T-cell (primary cell): ENCODE measurements at places on chromosomes 3 and 15.

DNA sequence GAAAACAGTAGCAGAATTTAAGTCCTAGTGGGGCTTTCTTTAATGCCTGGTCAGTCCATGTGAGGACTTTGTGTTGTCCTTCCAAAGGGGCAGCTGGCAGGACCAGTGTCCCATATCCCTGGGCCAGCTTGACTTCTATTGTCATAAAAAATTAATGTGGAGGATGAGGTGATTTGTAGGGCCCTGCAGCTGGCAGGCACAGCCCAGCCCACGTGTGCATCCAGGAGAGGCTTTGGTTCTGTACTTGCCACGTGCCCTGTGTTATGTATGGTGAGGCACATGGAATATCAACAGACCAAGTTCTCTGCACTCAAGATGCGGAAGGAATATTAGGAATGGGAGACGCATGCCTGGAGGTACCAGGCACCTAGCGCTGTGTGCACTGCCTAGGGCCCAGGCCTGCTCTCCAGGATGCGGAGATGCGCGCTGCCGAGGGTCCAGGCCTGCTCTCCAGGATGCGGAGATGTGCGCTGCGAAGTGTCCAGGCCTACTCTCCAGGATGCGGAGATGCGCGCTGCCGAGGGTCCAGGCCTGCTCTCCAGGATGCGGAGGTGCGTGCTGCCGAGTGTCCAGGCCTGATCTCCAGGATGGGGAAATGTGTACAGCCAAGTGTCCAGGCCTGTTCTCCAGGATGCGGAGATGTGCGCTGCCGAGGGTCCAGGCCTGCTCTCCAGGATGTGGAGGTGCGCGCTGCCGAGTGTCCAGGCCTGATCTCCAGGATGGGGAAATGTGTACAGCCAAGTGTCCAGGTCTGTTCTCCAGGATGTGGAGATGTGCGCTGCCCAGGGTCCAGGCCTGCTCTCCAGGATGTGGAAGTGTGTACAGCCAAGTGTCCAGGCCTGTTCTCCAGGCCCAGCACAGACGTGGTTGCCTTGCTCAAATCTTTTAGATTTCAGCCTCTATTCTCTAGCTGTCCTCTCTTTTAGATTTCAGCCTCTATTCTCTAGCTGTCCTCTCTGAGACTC, 183.3 kb upstream of the ROPN1 start:
- no peaks in the 10 kb centered on the region for H3K36me3 ChIP-seq
- DNase-seq, result no peak
- no peaks in the 10 kb centered on the region for H3K27me3 ChIP-seq
- H3K4me3 ChIP-seq, result no peak overlapping the region
- H3K27ac ChIP-seq, result no peak overlapping the region
- no peaks in the 10 kb centered on the region for H3K4me1 ChIP-seq

- H3K27ac ChIP-seq, result no peak overlapping the region
- H3K36me3 ChIP-seq, result no peaks in the 10 kb centered on the region
- no peak for DNase-seq
- H3K4me1 ChIP-seq, result no peaks in the 10 kb centered on the region
- H3K27me3 ChIP-seq, result no peaks in the 10 kb centered on the region
These were observed 486.4 kb downstream of the FHIT start for GRCh38 chr3:60764870-60765269.

- no peaks in the 10 kb centered on the region for H3K4me1 ChIP-seq
- H3K36me3 ChIP-seq, result no peaks in the 10 kb centered on the region
- no peak for DNase-seq
- H3K27me3 ChIP-seq, result peaks cover 11% of the 10 kb centered on the region
- no peak overlapping the region for H3K4me3 ChIP-seq
These were observed 165.5 kb downstream of the FBLN2 start for GRCh38 chr3:13714251-13714916.

DNA sequence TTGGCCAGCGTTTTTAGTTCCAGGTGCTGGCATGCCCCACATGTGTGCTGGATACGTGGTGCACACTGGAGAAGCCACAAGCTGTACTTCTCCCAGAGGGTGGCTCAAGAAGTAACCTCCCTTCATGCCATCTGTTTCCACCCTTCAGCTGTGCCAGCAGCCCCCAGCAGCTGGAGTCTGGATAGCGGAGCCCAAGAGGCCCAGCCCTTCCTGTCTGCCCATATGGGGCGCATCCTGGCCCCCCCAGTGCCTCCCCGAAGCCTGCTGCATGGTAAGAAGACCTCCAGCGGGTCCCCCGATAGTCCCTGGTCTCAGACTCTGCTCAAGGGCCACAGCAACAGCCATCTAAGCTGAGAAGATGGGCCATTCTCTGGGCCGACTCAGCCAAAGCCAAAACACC, 5.8 kb upstream of the MANF start:
- DNase-seq, result no peak
- H3K4me3 ChIP-seq, result no peak overlapping the region
- H3K4me1 ChIP-seq, result peaks cover 18% of the 10 kb centered on the region

DNA sequence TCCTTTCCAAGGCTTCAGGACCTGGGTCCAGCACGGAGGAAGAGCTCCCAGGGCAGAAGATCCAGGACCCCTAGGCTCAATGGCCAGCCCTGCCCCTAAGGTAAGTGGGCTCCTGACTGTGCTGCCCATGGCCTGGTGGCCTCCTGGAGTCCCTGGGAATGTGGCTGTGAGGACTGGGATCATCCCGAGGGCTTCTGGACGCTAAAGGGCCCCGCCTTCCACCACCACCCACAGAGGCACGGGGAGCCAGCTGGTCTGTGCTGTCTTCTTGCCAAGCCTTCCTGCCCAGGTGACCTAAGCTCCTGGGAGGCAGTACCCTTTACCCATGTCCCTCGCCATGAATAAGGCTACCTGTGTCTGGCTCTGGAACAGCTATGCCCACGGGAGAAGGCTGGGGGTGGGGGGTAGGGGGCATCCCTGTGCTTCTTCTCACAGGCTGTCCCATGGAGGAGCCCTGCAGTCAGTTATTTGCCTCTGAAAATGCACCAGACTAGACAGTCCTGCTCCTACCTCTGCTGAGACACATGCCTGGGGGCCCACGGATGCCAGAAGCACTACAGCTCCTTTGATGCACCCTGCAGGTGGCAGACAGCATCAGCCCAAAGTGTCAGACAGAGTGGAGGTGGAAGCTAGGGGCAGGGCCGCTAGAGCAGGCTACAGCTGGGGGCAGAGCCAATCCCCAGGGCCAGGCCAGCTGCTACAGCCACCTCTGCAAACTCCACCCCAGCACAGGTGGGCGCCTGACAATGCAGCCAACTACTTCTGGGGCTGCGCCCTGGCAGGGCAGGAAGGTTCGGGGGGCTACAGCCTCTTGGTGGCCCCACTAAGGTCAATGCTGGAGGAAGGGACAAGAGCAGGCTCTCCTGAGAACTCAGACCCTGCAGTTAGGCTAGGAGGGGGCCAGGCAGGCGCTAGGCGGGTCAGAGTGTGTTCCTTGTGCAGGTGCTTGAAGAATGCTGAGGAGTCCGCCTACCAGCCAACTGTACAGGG, 90.9 kb downstream of the SEC22A start:
- H3K4me3 ChIP-seq, result no peak overlapping the region
- no peaks in the 10 kb centered on the region for H3K27me3 ChIP-seq
- no peak for DNase-seq

- peaks cover 29% of the 10 kb centered on the region for H3K27me3 ChIP-seq
- no peak for DNase-seq
- no peak overlapping the region for H3K4me3 ChIP-seq
- H3K4me1 ChIP-seq, result no peaks in the 10 kb centered on the region
- H3K36me3 ChIP-seq, result no peaks in the 10 kb centered on the region
- no peak overlapping the region for H3K27ac ChIP-seq
These were observed 76.6 kb downstream of the CPN2 start for GRCh38 chr3:194274424-194275085.

GRCh38 chr3:178718995-178719635, 182.9 kb downstream of the KCNMB2 start:
- H3K27me3 ChIP-seq, result no peaks in the 10 kb centered on the region
- no peak overlapping the region for H3K27ac ChIP-seq
- no peaks in the 10 kb centered on the region for H3K36me3 ChIP-seq
- H3K4me3 ChIP-seq, result no peak overlapping the region
- H3K4me1 ChIP-seq, result no peaks in the 10 kb centered on the region
- no peak for DNase-seq

DNA sequence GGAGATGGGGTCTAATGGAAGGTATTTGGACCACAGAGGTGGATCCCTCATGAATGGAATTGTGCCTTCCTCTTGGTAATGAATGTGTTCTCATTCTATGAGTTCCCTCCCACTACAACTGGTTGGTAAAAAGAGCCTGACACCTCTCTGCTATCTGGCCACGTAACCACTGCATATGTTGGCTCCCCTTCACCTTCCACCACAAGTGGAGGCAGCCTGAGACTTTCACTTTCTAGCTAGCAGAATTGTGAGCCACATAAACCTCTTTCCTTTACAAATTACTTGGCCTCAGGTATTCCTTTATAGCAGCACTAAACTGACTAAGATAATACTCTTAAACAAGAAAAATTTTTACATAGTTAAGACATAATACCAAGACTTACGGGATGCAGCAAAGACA, 155.3 kb downstream of the NR1I2 start:
- no peaks in the 10 kb centered on the region for H3K36me3 ChIP-seq
- peak overlapping the region; percentile 6 for H3K27ac ChIP-seq
- H3K4me3 ChIP-seq, result no peak overlapping the region
- H3K4me1 ChIP-seq, result peaks cover 2% of the 10 kb centered on the region
- no peaks in the 10 kb centered on the region for H3K27me3 ChIP-seq

DNA sequence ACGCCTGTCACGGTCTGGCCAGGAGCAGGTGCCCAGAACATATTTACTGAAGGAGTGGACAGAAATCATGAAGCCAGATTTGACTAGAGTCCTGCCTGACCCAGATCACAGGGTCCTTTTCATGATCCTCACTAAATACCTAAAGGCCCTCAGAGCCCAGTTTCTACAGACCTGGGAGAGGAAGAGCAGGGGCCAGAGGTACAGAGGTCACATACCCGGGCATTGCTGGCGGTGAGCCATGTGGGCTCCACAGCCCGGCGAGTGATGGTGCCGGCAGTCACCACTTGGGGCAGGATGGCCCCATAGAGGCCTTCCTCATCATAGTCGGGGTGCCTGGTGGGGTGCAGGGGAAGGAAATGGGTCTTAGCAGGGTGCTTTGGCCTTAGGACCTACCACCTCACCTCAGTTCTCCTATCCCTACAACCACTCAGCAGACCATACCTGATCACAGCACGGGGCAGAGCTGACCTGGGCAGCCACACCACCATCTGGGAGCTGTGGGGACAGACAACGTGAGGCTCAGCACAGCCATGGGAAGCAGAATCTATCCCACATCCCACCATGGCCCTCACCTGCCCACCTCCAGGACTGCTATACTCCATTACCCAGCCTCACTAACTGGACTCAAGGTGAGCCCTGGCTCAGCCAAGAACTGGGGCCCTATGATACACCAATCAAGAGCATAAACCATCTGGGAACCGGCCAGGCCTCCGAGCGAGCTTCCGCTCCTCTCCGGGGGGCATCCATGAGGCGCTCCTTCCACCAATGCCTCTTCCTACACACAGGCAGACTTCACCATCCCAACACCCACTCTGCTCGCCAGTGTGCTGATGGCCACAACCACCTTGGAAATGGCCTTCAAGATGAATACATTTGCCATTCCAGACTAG, 12.9 kb downstream of the POLG start:
- H3K4me3 ChIP-seq, result no peak overlapping the region
- H3K4me1 ChIP-seq, result no peaks in the 10 kb centered on the region
- H3K27ac ChIP-seq, result no peak overlapping the region
- H3K27me3 ChIP-seq, result no peaks in the 10 kb centered on the region

- no peaks in the 10 kb centered on the region for H3K36me3 ChIP-seq
- no peaks in the 10 kb centered on the region for H3K4me1 ChIP-seq
- H3K27ac ChIP-seq, result no peak overlapping the region
- H3K27me3 ChIP-seq, result peaks cover 4% of the 10 kb centered on the region
- no peak for DNase-seq
These were observed 57.6 kb upstream of the ABI3BP start for GRCh38 chr3:101050866-101051265.

GRCh38 chr3:130299531-130299930, 45.9 kb upstream of the COL6A5 start:
- no peak overlapping the region for H3K4me3 ChIP-seq
- H3K36me3 ChIP-seq, result no peaks in the 10 kb centered on the region
- no peak for DNase-seq
- no peak overlapping the region for H3K27ac ChIP-seq

- H3K27me3 ChIP-seq, result peaks cover 3% of the 10 kb centered on the region
- H3K4me3 ChIP-seq, result no peak overlapping the region
- no peaks in the 10 kb centered on the region for H3K36me3 ChIP-seq
- DNase-seq, result no peak
These were observed 7.1 kb downstream of the SEMA7A start for GRCh38 chr15:74426404-74427281.

- no peak overlapping the region for H3K4me3 ChIP-seq
- H3K27ac ChIP-seq, result no peak overlapping the region
- H3K4me1 ChIP-seq, result peaks cover 24% of the 10 kb centered on the region
- DNase-seq, result no peak
- peaks cover 3% of the 10 kb centered on the region for H3K36me3 ChIP-seq
These were observed 17.4 kb downstream of the H1-8 start for GRCh38 chr3:129560269-129560787.

DNA sequence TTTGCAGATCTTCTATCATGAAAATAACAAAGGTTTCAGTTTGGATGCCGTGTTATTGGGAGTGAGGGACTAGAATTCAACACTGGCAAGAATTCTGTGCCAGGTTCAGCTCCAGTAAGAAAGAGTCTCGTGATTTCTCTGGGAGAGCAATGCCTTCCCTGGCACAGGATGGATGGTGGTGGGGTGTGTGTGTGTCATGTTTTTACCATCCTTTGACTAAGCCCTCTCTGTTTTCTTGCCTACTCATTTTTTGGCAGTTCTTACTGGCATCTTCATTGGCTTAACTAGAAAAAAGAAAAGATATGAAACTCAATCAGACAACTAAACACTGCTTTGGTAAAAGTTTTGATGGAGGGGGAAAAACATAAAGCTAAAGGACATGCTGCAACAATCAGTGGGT, 86.6 kb downstream of the FMN1 start:
- DNase-seq, result no peak
- H3K27me3 ChIP-seq, result no peaks in the 10 kb centered on the region
- H3K27ac ChIP-seq, result no peak overlapping the region
- H3K4me3 ChIP-seq, result no peak overlapping the region
- H3K4me1 ChIP-seq, result peaks cover 5% of the 10 kb centered on the region

DNA sequence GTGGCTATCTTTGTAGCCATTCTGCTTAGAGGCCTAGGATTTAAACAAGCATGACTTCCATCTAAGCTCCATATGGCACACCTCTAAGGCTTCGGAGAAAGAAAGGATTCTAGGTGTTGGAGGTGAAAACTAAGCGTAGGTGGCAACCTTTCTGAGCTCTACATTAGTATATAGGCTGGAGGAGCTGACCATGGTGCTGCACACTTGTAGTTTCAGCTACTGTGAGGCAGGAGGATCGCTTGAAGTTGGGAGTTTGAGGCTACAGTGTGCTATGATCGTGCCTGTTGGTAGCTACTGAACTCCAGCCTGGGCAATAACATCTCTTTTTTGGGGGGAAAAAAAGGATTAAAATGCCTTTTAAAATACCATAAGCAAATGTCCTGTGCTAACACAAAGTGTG, 7.4 kb downstream of the EAF1 start:
- no peak for DNase-seq
- H3K36me3 ChIP-seq, result peaks cover 14% of the 10 kb centered on the region
- no peaks in the 10 kb centered on the region for H3K27me3 ChIP-seq
- H3K4me1 ChIP-seq, result no peaks in the 10 kb centered on the region

GRCh38 chr15:92109191-92109873, 255.8 kb downstream of the SLCO3A1 start:
- no peak overlapping the region for H3K4me3 ChIP-seq
- H3K27me3 ChIP-seq, result no peaks in the 10 kb centered on the region
- H3K4me1 ChIP-seq, result peaks cover 9% of the 10 kb centered on the region
- DNase-seq, result no peak
- H3K36me3 ChIP-seq, result no peaks in the 10 kb centered on the region
